ENCODE measurements at places on chromosomes 3 and 15.

GRCh38 chr3:124084022-124084881 lies 92.3 kb upstream of the ROPN1 start:
- no peak for DNase-seq

GRCh38 chr3:129687586-129688125 lies 81.2 kb upstream of the PLXND1 start:
- DNase-seq: no peak

GRCh38 chr15:88902221-88902835 lies 7.0 kb upstream of the HAPLN3 start:
- no peak for DNase-seq

GRCh38 chr15:28989239-28989830 lies 103.6 kb downstream of the APBA2 start:
- no peak for DNase-seq

DNA sequence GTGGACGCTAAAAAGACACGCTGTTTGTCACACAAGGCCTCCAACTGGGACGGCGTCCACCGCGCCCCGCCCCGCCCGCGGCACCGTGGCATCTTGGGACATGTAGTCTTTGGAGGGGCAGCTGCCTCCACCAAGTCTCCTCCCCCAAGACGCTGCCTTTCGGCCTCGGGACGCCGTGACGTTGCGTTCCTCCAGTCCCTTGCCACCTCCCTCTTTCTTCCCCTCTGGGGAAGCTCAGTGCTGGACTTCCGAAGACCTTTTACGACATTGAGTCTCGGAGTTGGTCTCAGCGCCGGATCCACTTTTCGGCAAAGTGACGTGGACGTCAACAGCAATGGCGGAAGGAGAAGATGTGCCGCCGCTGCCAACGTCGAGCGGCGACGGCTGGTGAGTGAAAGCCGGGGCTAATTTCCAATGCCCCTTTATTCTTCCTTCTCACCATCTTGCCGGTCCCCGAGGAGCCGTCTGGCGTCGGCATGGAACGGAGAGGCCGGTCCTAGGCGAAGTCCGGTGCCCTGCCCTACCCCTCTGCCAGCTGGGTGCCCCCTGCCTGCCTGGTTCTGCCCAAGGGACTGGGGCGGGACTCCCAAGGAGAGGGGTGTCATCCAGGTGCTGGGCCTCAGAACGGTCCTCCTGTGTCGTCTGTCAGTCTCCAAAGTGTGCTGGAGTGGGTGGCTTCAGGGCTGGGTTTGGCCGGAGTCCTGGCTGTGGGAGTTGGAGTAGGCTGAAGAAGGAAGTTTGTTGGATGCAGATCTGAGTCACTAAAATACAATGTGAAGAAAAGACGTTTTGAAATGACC lies at the start of gene TBC1D23:
TBC1D23 (plus strand) TSS at position 308 of the 800 bp plus-strand sequence; CDS start at position 335, 27 bp downstream.
- peak; percentile 99 for DNase-seq

DNA sequence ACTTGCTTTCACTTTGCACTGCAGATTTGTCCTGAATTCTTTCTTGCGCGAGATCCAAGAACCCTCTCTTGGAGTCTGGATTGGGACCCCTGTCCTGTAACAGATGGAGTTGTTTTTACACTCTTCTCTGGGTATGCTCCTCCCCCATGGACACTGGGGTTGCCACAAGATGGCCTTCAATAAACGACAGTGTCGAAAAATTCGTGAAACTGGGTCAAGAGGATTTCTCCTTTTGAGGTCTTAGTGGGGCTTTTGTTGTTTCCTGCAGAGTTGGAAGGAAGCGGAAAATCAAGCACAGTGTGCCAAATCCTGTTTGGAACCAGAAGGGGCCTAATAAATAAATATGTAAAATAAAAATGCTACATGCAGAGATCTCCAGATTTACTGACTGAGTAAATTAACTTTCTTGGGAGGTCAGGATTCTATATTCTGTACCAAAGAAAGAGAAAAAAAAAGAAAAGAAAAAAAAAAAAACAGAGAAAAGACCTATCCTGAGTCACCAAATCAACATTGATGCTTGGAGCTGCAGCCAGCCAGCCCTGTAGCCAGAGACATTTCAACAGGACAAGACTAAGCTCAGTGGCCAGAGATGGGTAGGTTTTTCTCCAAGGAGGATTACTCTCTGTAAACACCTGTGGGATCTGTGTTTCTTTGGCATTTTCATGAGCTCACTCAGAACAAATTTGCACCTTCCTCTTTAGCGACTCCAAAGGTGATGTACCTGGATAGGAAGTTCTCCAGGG lies 24.8 kb downstream of the CCDC80 start:
- DNase-seq: no peak

- no peak for DNase-seq
Measured at GRCh38 chr3:179710079-179710478, 57.2 kb downstream of the USP13 start.
